ENCODE measurements at places on chromosomes 5 and 9. TPM values are rescaled to one million over a fixed set of nuclear protein-coding genes. Genes with fewer than 3 reads are reported as not detected.
A peak's percentile ranks its signal among the peaks of the same experiment; 100 is the strongest.

DNA sequence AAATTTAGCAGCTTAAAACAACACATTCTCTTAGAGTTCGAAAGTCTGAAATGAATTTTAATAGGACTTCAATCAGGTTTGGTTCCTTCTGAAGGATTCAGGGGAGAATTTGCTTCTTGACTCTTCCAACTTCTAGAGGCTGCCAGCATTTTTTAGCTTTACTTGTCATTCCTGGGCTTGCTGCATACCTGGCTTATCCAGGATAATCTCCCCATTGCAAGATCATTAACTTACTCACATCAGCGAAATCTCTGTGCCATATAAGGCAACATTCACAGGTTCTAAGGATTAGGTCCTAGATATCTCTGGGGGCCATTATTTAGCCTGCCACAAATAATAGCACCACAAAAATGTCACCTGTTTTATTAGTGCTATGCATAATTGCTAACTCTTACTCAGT is 46.2 kb upstream of the PCSK5 start:
- no peak for DNase-seq

GRCh38 chr5:34833976-34834793 is 4.8 kb upstream of the TTC23L start:
- no peak for DNase-seq

Gene SLC1A1
- total RNA-seq: 0.33 TPM

Gene ZDHHC11
- total RNA-seq: 3.2 TPM

DNA sequence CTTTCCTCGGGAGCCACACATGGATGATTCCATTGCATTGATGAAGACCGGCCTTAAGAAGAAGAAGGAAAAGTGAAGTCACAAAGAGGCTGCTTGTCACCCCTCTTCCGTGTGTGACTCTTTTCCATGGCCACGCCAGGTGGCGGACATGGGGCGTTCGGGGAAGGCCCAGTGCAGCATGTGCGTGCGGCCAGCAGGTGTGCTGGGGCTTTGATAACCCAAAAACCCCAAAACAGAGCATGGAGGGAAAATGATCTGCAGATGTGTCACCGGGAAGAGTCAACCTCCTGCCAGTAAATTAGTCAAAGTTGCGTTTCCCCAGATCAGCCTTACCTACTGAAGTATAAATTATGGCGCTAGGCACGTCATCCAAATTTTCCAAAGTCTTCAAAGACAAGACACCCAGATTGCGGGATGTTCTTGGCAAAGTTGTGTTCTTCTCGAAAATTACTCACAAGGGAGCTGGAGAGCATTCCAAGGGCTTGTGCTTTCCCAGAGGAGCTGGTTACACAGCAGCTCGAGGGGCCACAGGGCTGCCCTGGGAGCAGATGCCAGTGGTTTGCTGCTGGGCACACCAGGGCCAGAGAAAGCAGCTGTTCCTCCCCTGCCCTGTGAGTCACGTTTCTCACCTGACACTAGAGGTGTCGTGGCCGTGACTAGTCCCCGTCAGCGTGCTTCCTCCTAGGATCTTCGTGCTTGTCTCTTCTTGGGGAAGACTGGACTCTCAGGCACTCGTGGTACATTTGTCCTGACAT is 53.9 kb downstream of the IRX2 start:
- DNase-seq: no peak

DNA sequence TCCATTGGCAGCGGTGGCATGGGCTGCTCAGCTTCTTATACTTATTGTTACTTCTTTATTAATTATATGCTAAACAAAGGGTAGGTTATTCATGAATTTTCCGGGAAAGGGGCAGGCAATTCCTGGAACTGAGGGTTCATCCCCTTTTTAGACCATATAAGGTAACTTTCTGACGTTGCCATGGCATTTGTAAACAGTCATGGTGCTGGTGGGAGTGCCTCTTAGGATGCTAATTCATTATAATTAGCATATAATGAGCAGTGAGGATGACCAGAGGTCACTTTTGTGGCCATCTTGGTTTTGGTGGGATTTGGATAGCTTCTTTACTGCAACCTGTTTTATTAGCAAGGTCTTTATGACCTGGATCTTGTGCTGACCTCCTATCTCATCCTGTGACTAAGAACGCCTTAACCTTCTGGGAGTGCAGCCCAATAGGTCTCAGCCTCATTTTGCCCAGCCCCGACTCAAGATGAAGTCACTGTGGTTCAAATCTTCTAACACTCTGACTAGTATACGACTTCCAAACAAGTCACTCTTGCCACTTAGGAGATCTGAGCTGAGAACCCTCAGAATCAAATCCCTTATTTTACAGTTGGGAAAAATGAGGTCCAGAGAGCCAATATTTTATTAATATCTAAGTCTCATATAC is 237.5 kb downstream of the TRIM32 start:
- no peak for DNase-seq

Gene FAM221B
- not detected for total RNA-seq

GRCh38 chr9:93092251-93092991 is 3.6 kb upstream of the CARD19 start:
- peak; percentile 30 for DNase-seq

DNA sequence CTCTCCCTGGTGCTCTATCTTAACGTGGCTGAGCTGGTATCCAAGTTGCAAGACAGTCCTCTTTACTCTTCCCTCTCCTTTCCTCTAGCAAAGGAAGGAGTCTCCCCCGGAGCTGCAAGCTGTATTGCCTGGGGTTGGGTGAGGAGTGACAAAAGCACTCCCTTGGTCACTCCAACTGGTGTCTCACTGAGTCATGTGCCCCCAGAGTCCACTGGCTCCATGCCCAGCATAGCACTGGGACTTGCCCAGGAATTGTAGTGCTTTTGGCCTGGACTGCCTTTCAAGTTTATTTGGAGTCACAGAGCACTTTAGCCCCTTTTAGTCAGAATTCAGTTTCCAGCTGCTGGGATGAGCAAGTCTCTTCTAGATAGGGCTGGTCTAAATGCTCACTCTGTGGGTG is 82.6 kb upstream of the FST start:
- no peak for DNase-seq

DNA sequence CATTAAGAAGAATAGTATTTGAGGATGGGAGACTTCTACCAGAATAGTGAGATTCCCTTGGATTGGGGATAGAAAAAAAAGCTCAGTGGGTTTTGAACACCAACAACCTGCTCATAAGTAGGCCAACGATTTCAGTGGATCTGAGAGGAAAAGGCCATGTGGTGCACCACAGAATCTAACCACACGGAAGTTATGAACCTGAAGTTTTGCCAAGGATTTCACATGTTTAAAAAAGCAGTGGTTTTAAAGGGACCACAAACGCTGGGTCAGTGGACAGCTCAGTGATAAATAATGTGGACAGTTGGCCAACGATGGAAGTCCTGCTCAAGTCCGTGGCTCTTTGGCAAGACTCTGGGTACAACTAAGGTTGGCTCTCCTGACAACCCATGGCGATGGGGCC is 107.2 kb upstream of the TXNDC8 start:
- DNase-seq: no peak

Gene DNAH5
- 14.8 TPM for total RNA-seq

DNA sequence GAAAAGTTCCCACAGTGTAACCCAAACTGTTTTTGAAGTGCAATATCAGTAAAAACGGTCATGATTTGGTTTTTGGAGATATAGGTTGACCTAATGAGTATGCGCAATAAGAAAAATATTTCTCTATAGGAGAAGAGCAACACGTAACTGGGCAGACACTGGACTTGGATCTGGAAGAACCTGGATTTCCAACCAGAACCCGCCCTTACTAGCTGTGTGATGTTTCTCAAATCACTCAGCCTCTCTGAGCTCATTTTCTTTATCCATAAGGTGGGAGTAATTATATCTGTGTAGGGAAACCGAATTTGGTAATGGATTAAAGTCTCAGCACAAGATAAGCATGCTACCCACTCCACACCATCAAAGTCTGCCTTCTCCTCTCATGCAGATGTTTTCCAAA is 169.1 kb downstream of the COL23A1 start:
- DNase-seq: no peak

Gene BARHL1
- total RNA-seq: not detected

- DNase-seq: no peak
These were observed 373.0 kb downstream of the ARRDC3 start for GRCh38 chr5:91010090-91010489.

- no peak for DNase-seq
These were observed 86.5 kb upstream of the ARRDC3 start for GRCh38 chr5:91469517-91470165.

DNA sequence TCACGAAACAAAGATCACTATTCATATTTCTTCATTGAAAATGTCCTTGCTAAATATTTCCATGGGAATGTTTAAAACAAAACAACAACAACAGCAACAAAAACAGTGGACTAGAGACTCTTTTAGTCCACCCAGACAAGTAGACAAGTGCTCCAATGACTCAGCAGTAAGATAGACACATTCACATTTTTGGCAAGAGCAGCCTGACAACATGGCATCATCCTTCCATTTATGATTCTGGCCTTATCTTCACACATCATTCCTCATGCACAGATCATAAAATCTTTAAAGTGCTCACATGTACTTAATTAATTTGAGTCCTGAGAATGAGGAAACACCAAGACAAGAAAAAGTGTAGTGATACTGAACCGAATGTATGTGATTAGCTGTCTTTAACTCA is 132.6 kb upstream of the PDE4D start:
- DNase-seq: no peak

GRCh38 chr5:68408345-68408871 is 192.9 kb downstream of the PIK3R1 start:
- DNase-seq: no peak

Gene SHOC1
- total RNA-seq: not detected

DNA sequence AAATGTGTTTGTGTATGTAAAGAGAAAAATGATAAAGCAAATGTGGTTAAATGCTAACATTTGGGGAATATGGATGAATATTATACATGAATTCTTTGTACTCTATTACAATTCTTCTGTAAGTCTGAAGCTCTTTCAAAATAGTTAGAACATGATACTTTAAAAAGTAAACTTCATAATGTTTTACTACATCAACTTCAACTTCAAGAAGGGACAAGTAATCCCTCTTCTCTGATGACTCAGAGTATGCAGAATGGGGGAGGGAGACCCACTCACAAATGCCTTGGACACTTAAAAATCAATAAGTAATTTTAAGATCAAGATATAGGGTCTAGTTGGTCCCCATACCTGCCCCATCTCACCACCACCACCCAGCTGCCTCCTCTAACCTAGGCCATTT is 162.4 kb downstream of the ESM1 start:
- no peak for DNase-seq

DNA sequence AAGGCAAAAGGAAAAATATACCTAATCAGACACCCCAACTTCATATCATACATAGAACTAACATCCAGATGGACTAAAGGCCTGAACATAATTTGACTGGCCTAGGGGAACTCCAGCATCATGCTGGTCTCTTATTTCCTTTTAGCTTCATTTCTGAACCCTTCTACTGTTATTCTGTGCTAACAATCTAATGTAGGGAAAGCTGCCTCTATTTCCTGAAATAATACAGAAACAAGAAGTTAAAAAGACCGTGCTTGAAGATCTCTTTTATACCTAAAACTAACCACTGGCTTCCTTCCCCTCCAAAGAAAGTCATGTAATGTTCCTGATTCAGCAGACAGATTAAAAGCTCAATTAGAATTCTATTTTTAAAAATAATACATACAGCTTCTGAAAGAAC is 36.7 kb downstream of the LPAR1 start:
- DNase-seq: no peak

Gene IFNA13
- total RNA-seq: not detected

- DNase-seq: no peak
These were observed 488.1 kb upstream of the PAPPA start for GRCh38 chr9:115665519-115665918.

DNA sequence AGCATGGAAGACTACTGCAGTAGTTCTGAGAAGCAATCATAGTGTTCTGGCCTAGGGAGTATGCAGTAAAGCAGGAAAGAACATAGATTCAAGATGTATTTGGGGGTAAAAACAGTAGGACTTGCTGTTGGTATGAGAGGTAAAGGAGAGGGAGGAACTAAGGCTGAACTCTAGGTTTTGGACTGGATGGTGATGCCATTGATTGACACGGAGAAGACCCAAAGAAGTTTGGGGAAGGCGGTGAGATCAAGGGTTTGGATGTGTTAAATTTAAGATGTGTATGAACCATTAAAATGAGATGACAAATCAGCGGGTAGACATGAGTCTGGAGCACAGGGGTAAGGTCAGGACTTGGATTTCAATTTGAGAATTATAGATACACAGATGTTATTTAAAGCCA is 2.0 kb upstream of the CDC37L1 start:
- DNase-seq: no peak

DNA sequence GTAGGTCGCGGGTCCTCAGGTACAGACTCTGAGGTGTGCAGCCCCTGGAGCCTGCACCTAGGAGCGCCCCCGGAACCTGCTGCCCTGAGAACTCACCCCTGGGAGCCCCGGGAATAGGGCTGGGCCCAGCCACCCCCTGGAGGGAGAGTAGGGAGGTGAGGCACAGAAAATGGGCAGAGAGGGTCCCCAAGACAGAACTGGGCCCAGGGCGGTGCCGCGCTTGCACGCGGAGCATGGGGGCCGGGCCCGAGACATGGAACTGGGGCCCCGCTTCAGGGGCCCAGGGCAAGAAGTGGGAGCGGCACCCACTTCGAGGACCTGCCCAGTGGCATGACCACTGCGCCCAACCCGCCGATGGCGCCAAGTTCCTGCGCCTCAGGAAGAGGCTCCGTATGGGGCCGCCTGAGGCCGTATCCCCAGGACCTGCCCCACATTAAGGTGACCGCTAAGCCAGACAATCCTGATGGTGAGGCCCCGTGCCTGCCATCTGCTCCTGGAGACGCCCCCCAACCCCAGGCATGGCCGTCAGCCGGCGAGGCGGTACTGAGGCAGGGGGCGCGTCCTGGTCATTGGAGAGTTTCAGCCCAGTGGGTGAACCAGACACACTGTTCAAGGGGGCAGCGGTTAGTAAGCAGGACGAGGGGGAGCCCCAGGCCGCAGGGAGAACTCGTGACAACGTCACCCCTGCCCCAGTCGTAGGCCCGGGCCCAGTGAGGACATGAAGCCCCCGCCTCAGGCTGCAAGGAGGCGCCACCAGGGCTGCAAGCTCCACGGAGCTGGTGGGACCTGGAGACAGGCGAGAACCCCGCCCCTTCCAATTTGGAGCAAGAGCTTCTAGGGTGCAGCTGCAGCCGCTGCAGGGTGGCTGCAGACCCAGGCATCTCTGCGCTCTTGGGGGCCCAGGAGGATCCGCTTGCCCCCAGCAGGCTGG is 89.5 kb upstream of the PUM3 start:
- DNase-seq: no peak

GRCh38 chr9:131851414-131851813 is 111.5 kb upstream of the RAPGEF1 start:
- no peak for DNase-seq
